Immature natural killer cell (primary cell): ENCODE measurements at places on chromosomes 3 and 15.
A peak's percentile ranks its signal among the peaks of the same experiment; 100 is the strongest.

- DNase-seq: no peak
These were observed 1.5 kb upstream of the U2SURP start for GRCh38 chr3:142999881-143000280.

GRCh38 chr15:73873889-73874511 lies 636 bp downstream of the TBC1D21 start:
- DNase-seq: peak; percentile 9

DNA sequence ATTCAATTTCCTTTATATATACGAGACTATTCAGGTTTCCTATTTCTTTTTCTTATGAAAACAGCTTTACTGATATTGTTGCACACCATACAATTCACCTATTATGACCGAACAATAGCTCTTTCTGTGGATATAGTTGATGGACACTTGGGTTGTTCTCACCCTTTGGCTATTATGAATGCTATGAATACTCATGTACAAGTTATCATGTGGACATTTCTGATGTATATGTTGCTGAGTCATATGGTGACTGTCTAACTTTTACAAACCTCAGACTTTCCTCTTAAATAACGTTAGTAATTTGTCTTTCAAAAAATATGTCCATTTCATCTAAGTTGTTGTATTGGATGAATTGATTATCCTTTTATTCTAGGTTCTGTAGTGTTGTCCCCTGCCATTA lies 15.7 kb upstream of the USF3 start:
- no peak for DNase-seq

- DNase-seq: no peak
These were observed 51.0 kb downstream of the CHDH start for GRCh38 chr3:53795176-53795575.

- DNase-seq: no peak
These were observed 208.7 kb downstream of the MECOM start for GRCh38 chr3:169454823-169455222.

DNA sequence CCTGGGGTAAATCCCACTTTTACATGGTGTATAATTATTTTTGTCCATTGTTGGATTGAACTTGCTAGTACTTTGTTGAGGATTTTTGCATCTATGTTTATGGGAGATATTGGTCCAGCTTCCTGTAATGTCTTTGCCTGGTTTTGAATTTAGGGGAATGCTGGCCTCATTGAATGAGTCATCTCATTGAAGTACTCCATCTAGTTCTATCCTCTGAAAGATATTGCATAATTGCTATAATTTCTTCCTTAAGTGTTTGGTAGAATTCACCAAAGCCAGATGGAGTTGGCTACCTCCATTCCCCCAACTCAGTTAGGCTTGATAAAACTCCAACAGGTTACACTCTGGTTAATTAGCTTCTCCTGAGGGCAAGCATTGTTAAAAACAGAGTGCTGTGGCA lies 237.4 kb upstream of the TGFBR2 start:
- no peak for DNase-seq

DNA sequence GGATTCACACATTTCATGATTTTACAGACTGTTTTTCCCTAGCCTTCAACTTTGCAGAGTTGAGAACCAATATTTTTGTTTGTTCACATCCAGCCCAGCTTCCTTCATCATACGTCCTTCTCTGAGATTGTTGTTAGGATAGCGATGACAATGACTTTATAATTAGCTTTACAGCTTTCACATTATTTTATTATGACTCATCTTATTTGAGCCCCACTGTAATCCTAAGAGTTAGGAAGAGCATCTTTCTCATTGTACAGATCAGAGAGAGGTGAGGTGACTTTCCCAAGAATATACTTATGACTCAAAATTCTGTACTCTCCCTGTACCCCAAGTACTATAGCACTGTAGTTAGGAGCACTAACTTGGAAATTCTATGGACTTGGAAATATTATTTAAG lies 156.1 kb downstream of the ALDH1A2 start:
- DNase-seq: no peak

- DNase-seq: peak; percentile 30
These were observed at the start of gene MKRN3 for GRCh38 chr15:23565395-23566070. Gene MKRN3 (plus strand): TSS chr15:23565674. CDS start chr15:23565783, 109 bp downstream.

GRCh38 chr3:12300137-12300536 lies 11.3 kb downstream of the PPARG start:
- no peak for DNase-seq

GRCh38 chr3:153158961-153159735 lies 2.9 kb upstream of the RAP2B start:
- no peak for DNase-seq

GRCh38 chr3:45635475-45636256 lies 41.1 kb downstream of the LIMD1 start:
- no peak for DNase-seq

GRCh38 chr3:119239206-119239820 lies 1.4 kb downstream of the B4GALT4 start:
- DNase-seq: no peak
